Hematopoietic multipotent progenitor cell treated with erythropoietin and hydrocortisone succinate and interleukin-3 and kit ligand, for 17 days (in vitro differentiated cells): ENCODE measurements at places on chromosomes 4 and X.

DNA sequence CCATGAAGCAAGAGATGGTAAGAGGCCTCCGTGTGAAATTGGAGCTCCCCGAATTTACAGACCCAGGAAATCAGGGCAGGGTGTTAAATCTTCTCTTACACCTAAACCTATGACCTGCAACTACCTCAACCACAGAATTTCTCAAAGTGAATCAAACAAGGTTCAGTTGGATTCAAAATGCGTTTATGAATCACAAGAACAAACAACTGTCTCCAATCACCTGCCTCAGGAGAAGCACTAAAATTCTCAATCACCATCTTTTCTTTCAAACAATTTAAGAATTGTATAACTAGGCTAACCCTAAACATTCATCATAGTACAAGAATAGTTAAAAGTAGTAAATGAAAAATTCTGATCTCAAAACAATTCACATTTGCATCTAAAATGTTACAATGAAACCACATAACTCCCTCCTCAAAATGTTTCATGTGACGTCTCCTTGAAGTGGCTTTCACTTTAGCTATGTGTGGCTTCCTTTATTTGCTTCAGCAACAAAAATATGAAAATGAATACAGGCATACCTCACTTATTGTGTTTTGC lies 19.2 kb downstream of the PPP3CA start:
- no peak for DNase-seq

- no peak for DNase-seq
These were observed 9.1 kb upstream of the MAGED4B start for GRCh38 chrX:52078131-52078530.

GRCh38 chr4:189656641-189657040 lies 284.0 kb upstream of the FRG1 start:
- no peak for DNase-seq

- DNase-seq: no peak
These were observed 128.1 kb downstream of the COL25A1 start for GRCh38 chr4:109174224-109174953.

GRCh38 chrX:7582191-7582590 lies 260.8 kb upstream of the VCX start:
- no peak for DNase-seq

- no peak for DNase-seq
These were observed 70.8 kb upstream of the BOD1L1 start for GRCh38 chr4:13698296-13698695.

DNA sequence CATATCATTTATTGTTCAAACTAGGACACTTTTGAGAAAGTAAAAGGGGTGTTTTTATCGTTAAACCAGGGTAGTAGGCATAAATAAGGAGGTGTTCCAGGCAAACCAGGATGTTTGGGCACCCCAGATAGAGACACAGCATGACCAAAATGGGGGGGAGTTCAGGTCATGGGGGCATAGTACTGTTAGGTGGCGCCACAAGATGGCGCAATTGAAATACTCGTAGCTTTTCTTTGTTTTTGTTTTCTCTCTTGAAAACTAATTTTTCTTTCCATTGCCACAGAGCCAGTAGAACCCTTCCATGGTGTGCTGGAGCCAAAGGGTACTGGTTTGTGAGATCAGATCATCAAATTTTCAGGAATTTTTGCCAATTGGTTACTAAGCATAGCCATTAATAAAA lies 283.4 kb downstream of the BCOR start:
- DNase-seq: peak; percentile 3

DNA sequence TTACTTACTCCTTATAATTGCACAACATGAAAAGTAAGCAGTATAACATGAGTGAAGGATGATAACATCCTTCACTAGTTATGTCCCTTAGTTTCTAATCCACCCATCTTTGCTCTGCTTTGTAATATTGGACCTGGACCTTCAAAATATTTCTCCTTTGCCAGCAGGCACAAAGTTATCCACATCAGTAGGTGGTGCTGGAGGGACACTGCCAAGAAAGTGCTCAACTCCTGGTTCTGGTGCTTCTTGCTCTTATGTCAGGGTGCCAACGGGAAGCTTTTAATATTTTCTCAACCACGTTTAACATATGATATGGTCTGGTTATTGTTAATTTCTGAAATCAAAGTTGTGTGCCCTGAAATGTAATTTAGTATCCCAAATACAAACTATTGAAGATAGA lies 49.1 kb downstream of the TMEM165 start:
- DNase-seq: peak; percentile 16

DNA sequence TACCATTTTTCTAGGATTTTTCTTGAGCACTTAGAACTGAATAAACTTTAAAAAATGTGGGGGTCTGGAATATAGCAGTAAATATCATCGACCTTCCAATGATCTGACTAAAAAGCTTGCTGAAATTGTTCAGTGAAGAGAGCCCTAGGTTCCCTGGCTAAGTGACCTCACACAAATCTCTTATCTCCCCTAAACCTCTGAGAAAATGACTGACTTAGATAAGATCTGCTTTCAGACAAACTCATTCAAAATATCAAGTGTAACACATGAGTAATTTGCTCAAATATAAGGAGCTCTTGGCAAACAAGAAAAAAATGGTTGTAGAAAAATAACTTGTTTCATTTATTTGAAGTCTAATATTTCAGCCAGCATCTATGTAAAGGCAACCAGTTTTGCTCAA lies 441.7 kb upstream of the SLIT2 start:
- DNase-seq: no peak

- DNase-seq: no peak
These were observed 59.0 kb downstream of the REELD1 start for GRCh38 chr4:146273204-146273901.

GRCh38 chr4:168831919-168832762 lies 177.9 kb downstream of the CBR4 start:
- peak; percentile 7 for DNase-seq

- no peak for DNase-seq
These were observed 19.0 kb downstream of the CPEB2 start for GRCh38 chr4:15021311-15021710.

DNA sequence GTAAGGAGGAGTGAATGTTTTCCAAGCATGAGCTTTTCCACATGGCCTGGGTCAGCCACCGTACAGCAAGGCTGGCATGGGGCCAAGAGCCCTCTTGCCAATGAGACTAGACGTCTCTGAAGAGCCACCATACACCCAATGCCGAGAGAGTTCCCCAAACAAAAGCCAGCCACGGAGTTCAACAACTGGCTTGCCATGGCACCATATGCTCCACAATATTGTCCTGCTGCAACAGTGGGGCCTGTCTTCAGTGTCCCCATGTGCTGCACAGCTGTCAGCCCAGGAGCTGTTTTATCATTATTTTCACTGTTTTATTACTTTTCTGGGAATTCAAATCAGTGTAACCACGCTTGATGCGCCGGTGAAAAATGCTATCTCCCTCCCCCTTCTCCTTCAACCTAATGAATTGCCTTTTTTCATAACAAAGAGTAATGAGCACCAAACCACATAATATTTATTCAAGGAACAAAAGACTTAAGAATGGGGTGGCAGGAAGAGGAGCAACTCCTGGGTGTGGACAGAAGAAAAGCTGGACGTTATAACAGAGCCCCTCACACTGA lies 18.4 kb downstream of the MAML3 start:
- DNase-seq: no peak

DNA sequence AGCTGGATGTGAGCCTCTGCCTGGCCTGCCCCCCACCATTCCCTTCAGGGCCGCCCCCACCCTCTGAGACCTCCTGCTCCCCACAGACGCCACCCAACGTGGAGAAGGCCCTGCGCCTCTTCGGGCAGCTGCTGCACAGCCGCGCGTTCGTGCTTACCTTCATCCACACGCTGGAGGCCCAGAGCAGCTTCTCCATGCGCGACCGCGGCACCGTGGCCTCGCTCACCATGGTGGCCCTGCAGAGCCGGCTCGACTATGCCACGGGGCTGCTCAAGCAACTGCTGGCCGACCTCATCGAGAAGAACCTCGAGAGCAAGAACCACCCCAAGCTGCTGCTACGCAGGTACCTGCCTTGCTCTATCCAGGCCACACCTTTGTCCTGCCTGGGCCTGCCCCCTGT lies 10.1 kb downstream of the PLXNA3 start:
- no peak for DNase-seq

GRCh38 chr4:173937631-173938270 lies 345.7 kb downstream of the FBXO8 start:
- no peak for DNase-seq

- DNase-seq: no peak
These were observed 33.1 kb downstream of the FTHL17 start for GRCh38 chrX:31038575-31039326.

GRCh38 chrX:45748369-45748774 lies 547.7 kb upstream of the DIPK2B start:
- no peak for DNase-seq

DNA sequence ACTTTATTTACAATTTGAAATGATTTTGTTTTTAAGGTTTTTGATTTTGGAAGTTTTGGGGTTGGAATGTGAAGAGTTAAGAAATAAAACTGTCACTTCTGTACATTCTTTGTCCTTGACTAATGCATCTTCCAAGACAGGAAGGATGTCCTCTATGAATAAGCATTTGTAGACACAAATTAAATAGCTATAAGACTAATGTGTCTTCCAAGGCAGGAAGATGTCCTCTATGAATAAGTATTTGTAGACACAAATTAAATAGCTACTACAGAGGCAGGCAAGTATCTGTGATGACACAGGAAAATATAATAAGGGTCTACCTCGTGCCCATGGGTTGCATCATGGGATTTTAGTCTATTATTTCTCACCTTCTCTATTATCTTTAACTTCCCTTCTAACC lies 14.5 kb downstream of the PRSS48 start:
- DNase-seq: no peak

GRCh38 chr4:138367942-138368341 lies 125.8 kb upstream of the SLC7A11 start:
- DNase-seq: no peak

- no peak for DNase-seq
These were observed 230.1 kb upstream of the ARSJ start for GRCh38 chr4:114209584-114209983.

DNA sequence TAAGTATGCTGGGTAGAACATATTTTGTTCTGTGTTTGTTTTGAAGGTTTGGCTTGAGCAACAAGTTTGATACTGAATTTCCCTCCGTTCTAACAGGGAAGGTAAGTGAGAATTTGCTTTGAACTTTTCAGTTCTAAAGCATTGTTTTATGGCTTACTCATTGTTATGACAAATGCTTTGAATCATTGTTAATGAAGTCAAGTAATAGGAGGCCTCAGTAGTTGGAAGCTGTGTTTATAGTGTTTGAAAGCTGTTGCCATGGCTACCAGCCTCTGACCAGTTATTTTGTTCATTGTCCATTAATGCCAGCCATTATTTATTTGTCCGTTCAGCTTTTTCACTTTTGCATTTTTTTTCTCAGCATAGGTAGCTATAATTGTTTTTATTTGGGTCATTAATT lies 14.4 kb downstream of the CHIC1 start:
- no peak for DNase-seq

DNA sequence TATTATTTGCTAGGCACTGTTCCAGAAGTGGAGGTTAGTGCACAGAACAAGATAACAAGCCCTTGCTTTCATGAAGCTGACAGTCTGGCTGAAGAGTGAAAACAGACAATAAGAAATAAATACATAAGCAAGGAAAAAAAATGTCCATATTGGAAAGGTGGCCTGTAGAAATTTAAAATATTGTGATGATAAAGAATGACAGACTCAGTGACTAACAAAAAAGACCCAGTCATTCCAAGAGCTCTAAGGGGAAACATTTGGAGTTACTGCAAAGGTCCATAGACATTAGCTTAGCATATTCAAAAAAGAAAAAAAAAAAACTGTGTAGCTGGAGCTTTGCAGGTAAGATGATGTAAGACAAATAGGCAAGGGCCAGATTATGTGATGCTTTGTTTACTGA lies 1.0 kb upstream of the ANTXR2 start:
- no peak for DNase-seq

DNA sequence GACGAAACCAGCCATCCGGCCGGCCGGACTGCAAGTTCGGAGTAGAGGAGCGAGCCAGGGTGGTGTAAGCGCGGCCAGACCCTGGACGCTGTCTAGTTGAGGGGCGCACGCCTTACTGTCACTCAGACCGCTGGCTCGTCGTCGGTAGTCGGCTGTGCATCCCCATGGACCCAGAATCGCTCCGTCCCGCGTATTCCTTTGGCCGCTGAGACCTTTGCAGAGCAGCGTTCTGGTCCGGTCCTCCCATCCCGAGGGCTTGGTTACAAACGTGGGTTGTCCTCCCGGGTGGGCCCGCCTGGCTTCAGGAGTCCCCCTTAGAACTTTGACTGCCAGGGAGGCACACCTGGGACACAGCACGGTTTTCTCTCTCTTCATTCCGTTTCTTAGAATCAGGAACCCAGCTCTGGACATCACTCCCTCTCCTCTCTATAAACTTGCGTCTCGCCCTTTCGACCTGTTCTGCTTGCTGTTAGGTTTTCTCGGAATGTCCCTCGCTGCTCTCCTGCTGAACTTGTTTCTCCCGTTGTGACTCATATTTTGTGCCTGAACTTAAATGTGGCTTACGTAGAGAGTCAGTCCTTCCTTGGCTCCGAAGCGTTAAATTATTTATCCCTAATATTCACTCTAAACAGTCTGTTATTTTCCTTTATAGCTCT lies 672 bp downstream of the PGM2 start:
- DNase-seq: no peak

- peak; percentile 12 for DNase-seq
These were observed at the start of gene KLF8 for GRCh38 chrX:56232221-56233082. Gene KLF8 (plus strand): TSS chrX:56232356. CDS start chrX:56233335, 979 bp downstream.

GRCh38 chrX:121064579-121064978 lies 17.2 kb downstream of the GLUD2 start:
- DNase-seq: no peak

DNA sequence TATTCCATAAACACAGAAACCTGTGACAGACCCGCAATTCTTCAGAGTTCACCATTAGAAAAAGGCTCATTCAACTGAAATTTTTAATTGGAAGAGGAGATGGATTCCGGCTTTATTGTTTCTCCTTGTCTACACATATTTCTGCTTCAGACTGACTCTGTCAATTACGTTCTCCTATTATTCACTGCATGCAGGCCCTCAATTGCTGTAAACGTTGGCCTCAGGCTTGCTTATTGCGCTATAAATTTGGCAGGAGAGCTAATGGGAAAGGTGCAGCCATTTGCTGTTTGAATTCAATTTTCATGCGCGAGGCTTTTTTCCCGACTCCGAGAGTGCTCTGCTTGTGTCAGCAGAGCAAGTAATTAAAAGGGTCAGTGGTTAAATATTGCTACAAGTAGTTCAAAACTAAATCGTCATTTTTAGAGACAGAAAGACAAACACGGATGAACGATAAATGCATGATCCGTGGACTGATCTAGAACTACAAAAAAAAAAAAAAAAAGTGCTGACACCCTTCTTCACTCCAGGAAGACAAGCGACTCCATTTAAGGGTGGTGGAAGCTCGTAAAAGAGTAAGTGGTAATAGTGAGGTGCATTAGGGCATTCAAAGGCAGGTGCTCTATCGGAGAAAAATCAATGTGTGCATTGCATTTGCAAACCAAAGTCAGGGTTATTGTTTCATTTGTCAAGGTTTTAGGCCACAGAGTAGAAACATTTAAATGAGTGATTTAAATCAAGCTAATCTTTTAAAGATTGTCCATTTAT lies 841.6 kb upstream of the FRG1 start:
- no peak for DNase-seq

DNA sequence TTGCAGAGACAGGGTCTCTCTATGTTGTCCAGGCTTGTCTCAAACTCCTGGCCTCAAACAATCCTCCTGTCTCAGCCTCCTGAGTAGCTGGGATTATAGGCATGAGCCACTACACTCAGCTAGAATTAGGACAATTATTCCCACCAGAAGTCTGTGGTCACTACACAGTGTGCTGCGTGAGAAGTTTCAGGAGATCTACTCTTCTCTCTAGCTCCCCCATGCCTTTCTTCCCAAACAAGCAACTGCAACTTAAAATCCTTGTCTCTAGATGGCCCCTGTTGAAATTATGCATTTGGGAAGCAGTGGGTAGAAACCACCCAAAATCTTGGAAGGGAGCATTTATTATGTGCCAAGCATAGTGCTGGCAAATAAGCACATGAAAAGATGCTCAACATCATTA lies 21.1 kb upstream of the MAP7D3 start:
- DNase-seq: no peak
